Stimulated activated CD8-positive, alpha-beta memory T cell treated with anti-CD3 and anti-CD28 coated beads, Interleukin-4, amount 100 ng/mL, for 24 hours (primary cell): ENCODE measurements at places on chromosomes 7 and 10.

DNA sequence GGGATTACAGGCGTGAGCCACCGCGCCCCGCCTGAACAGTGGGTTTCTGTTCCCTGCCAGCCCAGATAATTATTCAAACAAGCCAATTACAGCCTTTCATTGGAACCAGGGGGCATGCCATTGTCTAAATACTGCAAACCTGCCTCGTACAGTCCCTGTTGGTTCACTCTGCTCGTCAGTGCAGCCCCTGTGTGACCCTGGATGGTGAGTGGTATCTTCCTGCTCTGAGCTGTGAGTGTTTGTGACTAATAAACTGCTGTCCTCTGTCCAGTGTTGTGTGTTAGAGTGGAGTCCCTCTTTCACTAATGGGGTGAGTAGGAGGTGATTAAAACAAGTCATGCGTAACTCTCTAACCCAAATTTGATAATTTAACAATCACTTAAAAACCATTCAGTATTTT is 176.5 kb upstream of the FAM3C start:
- DNase-seq: no peak

DNA sequence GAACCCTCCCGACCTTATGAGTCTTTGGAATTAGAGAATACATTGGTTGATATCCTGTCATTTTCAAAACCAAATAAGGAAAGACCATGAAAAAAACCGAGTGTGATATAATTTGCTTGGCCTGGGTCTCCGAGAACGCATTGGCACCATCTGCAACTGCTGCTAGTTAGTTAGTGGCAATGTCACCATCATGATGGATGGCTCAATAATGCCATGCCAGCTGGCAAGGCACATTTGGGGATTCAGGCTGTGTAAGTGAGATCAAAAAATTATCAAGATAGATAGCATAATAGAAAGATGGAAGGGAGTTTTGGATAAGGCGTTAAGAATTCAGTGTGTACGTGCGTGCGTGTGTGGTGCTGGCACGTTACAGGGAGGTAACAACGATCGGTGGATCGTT is 134.7 kb upstream of the TCERG1L start:
- DNase-seq: no peak

GRCh38 chr7:37198906-37199485 is 249.7 kb downstream of the ELMO1 start:
- DNase-seq: peak; percentile 59

DNA sequence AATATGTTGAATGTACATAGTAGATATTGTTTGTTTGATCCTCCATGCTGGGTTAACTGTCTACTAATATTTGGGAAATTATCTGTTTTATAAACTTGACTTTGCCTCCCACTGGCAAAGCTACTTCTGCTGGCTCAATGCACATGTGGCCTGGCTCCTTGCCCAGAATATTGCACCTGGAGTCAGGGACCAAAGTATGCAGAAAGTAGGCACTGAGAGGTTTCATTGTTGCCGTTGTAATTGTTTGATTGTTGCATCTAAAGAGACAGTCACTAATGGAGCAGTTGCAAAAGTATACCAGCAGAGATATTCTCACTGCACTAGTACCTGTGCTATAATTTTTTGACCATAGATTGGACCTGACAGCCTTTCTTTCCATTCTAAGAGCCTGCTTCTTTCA is 137.8 kb upstream of the CNTNAP2 start:
- DNase-seq: no peak

- DNase-seq: no peak
Observed at GRCh38 chr10:59801171-59801570, 47.9 kb upstream of the MRLN start.

DNA sequence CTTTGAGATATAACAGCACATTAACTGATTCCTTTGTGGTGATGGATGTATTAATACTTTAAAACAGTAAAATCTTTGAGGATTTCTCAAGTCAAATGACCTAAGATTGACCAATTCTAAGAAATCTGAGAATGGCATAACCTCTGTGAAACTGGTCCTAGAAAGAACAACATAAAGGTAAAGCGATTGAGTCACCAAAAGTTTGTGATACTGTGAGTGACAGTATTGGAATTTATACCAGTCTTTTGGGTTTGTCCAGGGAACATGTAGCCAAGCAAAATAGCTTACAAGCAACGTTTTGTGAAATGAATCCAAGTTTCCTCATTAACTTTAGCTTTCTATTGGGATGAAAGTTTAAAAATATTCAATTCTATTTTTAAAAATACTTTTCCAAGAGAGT is 157.4 kb upstream of the TMEM196 start:
- no peak for DNase-seq

DNA sequence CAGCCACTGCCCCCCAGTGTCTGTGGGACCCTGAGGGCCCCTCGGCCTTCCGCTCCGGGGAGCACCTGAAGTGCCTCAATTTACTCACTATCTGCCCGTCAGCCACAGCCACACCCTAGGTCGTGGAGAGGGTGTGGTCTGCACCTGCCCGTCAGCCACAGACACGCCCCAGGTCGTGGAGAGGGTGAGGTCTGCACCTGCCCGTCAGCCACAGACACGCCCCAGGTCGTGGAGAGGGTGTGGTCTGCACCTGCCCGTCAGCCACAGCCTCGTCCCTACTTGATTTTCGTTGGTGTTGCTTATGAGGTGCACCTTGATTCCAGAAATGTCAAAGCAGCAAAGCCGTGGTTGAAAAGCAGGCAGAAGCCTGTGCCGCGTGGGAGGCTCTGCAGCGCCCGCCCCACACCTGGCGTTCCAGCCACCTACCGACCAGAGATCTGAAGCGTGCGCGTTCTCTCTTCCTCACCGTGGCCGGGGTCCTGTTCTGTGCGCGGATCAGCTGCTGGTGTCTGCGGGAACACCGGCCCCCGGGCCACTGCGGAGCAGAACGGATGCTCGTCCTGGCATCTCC is 101.6 kb downstream of the DYNC2I1 start:
- no peak for DNase-seq

GRCh38 chr7:77897004-77897547 is 98.5 kb downstream of the PHTF2 start:
- DNase-seq: no peak

GRCh38 chr10:12333380-12334185 is 15.8 kb upstream of the CAMK1D start:
- peak; percentile 9 for DNase-seq

DNA sequence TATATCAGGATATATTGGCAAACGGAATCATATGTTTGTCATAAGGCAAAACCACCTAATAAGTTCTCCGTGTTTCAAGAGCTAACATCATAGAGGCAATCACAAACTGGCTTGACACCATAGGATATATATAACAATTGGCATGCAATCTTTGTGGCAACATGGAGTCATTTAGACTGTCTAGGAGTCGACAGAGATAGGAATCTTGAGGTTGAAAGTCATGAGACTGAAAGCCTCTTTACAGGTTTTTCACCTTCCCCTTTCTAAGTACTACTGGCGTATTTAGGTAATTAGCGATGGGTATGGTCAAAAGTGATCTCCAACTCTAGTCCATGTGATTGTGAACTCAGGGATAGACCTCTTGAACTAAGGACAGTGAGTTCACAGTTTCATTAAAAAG is 63.7 kb downstream of the THSD7A start:
- no peak for DNase-seq

DNA sequence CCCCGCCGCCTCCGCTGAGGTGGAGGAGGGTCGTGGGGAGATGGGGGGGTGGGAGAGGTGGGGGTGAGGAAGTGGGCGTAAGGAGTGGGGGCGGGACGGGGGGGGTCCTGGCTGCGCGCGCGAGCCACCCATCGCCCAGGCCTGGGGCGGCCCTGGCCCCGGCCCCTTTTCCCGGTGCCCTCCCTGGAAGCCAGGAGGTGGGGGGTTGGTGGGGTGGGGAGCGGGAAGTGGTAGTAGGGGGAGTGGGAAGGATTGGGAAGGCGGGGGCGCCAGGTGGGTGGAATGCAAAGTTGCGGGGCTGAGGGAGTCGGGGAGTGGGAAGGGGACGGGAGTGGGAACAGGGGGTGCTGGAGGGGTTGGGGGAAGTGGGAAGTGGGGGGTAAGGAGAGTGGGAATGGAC is 319 bp upstream of the MMD2 start:
- no peak for DNase-seq

- DNase-seq: no peak
Observed at GRCh38 chr7:15558756-15559155, 3.1 kb downstream of the AGMO start.

- no peak for DNase-seq
Observed at GRCh38 chr10:14891151-14891550, 12.5 kb downstream of the SUV39H2 start.

DNA sequence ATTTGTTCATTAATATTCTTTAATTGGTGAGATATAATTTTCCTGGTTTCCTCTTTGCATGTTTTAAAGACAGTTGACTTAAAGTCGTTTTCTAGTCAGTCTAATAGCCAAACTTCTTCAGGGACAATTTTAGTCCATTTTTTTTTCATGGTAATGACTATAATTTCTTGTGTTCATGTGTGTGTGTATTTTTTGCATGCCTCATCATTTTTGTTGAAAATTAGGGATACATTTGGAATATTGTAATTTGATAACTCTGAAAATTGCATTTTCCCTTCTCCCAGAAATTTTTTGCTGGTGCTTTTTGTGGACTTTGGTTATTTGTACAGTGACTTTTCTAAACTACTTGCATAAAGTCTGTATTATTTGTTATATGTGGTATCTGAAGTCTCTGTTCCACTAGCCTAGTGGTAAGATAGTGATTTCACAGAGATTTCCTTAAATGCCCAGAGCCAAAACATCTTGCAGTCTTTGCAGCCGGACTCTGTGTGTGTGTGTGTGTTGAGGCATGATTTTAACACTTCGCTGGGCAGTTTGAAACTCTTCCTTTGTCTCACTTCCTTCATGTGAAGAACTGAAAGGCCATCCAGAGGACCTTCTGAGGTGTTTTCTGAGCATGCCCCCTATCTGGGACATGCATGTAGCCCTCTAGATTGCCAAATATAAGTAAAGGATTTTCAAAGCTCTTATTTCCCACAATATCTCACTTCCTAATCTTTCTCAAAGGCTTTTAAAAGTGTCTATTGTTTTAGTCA is 40.9 kb upstream of the ZNF365 start:
- DNase-seq: no peak

- DNase-seq: no peak
Observed at GRCh38 chr10:88433565-88434186, 149.4 kb downstream of the RNLS start.

- no peak for DNase-seq
Observed at GRCh38 chr7:90540406-90540805, 55.7 kb upstream of the CDK14 start.

GRCh38 chr7:34011017-34011695 is 105.8 kb downstream of the BMPER start:
- no peak for DNase-seq

DNA sequence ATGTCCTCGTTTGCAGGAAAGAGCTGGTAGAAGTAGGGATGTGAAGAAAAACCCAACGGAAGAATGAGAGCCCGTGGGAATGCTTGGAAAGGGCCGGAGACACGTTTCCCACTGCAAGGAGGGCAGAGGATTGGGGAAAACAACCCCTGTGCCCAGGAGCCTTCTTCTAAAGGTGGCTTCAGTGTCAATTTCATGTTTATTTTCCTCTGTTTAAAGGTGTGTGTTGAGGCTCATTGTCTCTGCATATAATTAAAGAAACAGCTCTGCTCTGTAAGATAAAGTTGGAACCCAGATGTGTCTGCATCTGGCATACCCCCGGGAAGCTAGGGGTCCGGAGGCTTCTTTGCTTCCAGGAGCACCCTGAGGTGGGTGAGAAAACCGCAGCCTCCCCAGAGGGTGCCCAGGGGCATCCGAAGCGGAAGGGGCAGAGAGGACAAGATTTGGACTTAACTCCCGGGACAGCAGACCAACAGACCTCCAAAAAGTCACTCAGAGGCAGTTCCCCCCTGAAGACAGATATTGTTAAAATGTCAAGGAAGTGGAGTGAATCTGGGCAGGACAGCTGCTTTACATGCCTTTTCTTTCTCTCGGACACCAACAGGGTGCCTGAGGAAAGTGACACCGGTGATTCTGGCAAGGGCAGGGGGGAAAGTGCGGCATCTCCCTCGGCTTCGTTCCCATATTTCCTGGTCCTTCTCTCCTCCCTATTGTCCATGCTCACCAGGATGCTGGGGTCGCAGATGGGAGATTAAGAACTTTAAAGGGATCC is 8.6 kb upstream of the GATA3 start:
- DNase-seq: no peak

DNA sequence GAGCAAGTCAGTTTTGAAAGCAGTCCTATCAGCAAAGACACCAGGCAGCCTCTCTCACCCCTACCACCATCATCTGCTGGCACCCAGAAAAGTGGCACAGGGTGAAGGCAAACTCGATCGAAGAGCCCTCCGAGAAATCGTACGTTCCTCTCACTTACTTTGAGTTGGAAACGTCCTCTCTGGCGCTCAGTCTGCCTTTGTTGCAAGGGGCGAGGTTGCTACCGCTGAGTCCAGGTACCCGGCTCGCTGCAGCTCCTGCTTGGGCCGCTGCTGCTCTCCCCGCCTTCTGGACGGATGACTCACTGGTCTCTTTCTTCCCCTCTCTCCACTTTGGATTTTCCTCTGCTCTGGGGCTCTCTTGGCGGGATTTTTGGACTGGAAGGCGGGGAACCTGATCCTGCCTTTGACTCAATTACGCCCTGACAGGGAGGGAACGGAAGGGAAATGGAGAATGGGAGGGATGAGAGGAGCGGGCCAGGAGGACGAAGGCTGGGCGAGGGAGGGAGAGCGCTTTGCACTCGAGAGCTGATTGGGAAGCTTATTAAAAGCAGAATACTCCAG is at the start of gene PTN:
TSS of gene PTN (minus strand) at position 453 of the 561 bp plus-strand sequence. CDS start 88,760 bp downstream, outside the sequence.
- DNase-seq: no peak

DNA sequence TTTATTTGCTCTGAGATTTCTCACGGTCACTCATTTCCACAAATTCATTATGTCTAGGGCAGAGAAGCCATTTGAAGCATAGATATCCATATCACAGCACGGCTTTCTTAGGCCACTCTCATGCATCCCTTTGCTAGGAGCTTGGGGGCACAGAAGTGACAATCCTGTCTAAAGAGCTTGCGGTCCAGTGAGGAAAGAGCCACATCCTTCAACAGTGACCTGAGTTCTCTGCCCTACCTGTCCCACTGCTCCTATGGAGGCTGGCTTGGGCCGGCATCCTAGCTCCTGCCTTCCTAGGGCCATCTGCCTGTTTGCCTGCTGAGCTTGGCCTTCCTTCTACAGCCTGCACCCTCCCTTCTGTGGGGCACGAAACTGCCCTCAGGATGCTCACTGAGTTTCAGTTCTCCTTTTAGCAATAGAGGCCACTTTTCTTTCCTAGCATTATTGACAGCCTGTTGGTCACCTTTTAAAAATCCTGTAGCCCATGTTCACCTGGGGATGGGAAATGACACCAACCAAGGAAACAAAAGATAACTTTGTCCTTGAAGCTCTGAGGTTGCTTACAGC is 212.1 kb upstream of the GRB10 start:
- no peak for DNase-seq
